ENCODE measurements at places on chromosomes 1 and 21.

- no peak for DNase-seq
These were observed at the start of gene SPRR3 for GRCh38 chr1:153001382-153001781. SPRR3 (plus strand) TSS chr1:153001749; CDS start chr1:153003021, 1,272 bp downstream.

GRCh38 chr21:36059823-36060158 lies 535 bp downstream of the SETD4 start:
- no peak for DNase-seq

- DNase-seq = peak; percentile 49
These were observed at the start of gene SAMD13 for GRCh38 chr1:84301004-84301784. SAMD13 (plus strand) TSS chr1:84301708; CDS start chr1:84303235, 1,527 bp downstream.

DNA sequence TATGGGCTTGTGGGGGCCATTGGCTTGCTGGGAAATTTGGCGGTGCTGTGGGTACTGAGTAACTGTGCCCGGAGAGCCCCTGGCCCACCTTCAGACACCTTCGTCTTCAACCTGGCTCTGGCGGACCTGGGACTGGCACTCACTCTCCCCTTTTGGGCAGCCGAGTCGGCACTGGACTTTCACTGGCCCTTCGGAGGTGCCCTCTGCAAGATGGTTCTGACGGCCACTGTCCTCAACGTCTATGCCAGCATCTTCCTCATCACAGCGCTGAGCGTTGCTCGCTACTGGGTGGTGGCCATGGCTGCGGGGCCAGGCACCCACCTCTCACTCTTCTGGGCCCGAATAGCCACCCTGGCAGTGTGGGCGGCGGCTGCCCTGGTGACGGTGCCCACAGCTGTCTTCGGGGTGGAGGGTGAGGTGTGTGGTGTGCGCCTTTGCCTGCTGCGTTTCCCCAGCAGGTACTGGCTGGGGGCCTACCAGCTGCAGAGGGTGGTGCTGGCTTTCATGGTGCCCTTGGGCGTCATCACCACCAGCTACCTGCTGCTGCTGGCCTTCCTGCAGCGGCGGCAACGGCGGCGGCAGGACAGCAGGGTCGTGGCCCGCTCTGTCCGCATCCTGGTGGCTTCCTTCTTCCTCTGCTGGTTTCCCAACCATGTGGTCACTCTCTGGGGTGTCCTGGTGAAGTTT lies 550 bp downstream of the RXFP4 start:
- DNase-seq = no peak

DNA sequence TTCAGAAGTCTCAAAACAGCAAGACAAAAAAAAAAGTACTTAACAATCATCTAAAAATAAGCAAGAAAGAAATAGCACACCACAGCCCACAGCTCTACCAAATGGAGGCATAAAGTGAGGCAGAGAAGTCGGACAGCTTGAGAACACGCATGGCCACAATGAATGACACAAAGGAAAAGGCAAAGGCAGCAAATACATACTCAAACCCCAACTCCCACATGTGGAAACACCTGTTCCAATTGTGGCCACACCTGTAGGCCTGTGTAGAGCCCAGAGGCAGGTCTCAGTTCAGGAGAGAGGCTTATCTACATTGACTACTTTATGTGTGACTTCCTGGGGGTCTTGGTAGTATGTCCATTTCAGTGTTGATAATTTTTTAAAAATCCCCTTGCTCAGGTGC lies 543.5 kb downstream of the LMO4 start:
- no peak for DNase-seq

GRCh38 chr1:48756683-48757316 lies 19.9 kb downstream of the BEND5 start:
- no peak for DNase-seq

DNA sequence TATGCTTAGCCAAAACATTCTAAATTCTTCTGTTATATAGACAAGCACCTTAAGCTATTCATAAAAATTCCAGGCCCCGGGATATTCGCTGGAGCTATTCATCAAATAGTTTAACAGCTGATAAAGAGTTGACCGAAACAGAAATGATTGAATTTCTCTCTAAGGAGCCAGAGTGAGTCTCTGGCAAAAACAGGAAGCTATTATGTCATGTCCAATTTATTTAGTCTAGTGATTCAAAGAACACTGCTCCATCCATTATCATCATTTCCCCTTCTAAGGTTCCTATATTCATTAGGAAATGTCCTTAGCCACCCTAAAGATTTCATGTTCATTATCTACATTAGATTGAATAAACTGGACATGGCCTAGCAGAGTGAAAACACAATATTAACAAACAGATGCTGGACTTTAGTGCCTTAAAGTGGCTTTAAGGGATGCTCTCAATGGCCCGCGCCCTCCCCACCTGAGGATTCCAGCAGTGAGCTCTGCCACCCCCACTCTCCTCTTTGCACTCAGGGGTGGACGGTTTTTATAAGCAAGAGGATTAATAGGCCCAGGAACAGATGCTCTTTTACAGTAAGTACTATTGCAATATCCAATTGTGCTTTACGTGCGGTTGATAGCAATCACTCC lies 122.1 kb upstream of the RGS1 start:
- no peak for DNase-seq

- DNase-seq = no peak
These were observed 17.2 kb upstream of the RAB29 start for GRCh38 chr1:205792481-205792881.

- no peak for DNase-seq
These were observed 53.9 kb upstream of the LBR start for GRCh38 chr1:225481738-225482137.

DNA sequence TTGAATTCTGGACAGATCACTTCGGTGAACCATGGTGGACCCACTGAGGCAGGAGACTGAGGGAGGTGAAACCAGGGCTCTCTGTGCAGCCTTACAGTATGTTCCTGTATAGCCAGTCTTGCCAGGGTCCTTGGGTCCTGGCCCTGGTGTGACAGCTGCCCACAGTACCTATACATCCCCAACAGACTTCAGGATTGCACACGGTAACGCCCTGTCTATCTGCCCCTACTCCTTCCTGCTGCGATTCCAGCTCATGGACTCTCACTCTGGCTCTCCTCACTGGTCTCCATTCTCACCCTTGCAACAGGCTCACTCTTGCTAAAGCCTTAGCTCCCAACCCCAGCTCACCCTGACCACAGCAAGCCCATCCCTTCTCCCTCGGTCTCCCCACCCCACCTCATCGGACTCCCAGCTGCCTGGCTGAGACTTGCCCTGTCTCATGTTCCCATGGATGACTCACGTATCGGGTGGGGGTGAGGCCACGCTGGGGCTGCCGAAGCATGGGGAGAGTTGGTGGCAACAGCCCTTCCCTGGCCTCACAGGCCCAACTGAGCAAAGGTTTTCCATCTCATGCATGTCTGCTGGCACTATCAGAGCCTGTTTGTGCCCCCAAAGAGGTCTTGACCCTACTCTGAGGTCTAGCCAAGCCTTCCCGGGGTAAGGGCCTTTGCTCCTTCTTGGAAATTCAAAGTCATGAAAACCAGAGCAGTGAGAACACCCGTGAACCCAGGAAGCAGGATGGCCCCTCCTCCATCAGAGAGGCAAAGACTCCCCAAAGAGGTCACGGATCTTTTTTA lies 7.1 kb downstream of the PHLDA3 start:
- DNase-seq = no peak

GRCh38 chr1:110436635-110437034 lies 14.3 kb upstream of the PROK1 start:
- no peak for DNase-seq

GRCh38 chr1:125065821-125066180 lies 3881.0 kb downstream of the SRGAP2C start:
- no peak for DNase-seq

GRCh38 chr1:208581209-208581608 lies 337.0 kb upstream of the PLXNA2 start:
- no peak for DNase-seq

DNA sequence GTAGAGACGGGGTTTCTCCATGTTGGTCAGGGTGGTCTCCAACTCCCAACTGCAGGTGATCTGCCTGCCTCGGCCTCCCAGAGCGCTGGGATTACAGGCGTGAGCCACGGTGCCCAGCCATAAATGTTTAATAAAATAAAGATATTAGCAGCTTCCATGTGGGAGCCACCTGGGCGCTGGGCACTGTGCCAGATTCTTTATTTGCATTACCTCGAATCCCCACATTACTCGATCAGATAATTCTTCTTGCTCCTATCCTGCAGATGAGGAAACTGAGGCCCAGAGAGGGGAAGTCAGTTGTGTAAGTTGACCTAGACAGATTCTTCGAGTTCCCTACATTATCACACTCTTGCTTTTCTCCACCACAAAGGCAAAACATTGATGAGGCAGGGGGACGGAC lies 24.9 kb upstream of the TENT5B start:
- no peak for DNase-seq

- no peak for DNase-seq
These were observed 97.6 kb upstream of the DYNLT5 start for GRCh38 chr1:66654643-66655042.

- DNase-seq = no peak
These were observed 94.4 kb downstream of the SLC45A1 start for GRCh38 chr1:8412183-8412831.
